ENCODE measurements at places on chromosomes 12 and 14.

DNA sequence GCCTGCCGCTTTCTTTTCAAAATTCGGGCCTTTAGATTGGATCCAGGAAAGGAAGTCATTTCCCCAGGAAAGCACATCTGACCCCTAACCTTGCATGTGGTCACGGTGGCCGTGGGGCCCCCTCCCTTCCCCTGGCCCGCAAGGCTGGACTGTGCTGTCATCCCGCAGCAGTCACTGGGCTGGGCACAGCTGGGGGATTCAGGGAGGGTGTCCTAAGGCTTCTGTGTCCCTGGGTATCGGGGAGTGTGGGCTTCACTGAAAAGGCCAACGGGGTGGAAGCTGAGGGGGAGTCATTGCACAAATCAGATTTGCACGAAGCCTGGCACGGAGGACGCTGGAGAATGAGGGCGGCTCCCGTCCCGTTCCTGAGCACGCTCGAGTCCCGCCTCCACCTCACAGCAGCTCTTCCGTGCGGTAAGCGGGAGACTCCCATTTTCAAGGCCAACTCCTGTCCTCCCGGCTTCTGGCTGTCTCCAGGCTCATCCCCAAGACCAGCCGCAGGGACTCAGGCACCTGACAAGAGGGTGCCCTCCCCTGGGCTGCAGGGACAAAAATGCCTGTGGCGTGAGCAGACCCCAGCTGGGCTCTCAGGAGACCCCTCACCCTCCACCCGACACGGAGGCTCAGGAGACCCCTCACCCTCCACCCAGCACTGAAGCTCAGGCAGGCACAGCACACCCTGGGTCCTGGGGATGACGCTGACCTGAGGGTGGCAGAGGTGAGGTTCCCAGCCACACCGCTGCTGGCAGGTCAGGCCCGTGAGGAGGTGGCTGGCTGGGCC lies 9.6 kb downstream of the XRCC3 start:
- no peak for DNase-seq

GRCh38 chr14:34046799-34047520 lies 96.1 kb upstream of the EGLN3 start:
- no peak for DNase-seq

GRCh38 chr14:77403768-77404167 lies 19.6 kb downstream of the NOXRED1 start:
- no peak for DNase-seq

DNA sequence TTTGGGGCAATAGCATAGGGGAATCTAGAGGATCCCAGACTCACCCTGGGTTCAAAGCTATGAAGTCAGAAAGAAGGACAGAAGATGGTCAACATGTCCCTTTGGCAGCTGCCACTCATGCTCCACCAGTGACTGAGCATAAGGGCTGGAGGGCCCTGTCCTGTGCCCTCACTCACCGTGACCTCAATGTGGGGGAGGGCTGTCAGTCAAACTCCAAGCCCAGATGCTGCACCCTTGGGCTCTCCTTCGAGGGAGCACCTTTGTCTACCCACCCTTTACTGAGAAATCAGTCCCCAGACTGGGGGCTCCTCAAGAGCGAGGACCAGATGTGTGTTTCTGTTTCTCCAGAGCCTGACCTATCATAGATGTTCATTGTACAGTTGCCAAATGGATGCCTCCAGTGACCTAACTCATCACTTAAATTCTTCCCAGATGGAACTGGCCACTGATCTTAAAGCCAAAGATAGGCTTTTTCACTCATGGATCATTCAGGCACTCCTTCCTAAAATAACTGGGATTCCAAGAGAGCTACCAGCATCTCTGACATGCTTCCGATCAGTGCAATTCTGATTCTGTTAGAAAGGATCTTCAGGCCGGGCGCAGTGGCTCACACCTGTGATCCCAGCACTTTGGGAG lies 27.2 kb upstream of the VSX2 start:
- no peak for DNase-seq

- no peak for DNase-seq
These were observed 1.6 kb downstream of the ATP6V1D start for GRCh38 chr14:67357969-67358354.

DNA sequence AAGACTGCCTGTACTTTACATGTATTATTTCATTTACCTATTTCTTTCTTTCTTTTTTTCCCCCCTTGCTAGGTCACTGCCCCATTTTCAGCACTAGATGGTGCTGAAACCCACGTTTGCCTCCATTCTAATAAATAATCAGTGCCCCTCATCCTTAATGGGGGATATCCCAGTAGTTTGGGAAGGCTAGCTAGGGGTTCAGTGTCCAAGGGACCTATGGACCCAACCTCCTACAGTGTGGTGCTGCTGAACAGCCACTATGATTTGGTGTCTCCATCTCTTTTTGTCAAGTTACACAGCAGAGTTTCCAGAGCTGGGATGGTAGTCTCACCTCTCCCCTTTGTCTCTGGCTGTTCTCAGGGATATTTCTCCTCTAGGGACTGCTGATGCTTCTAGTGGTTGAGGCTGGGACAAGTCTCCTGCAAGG lies 6.5 kb upstream of the HCFC2 start:
- no peak for DNase-seq

- no peak for DNase-seq
These were observed 219.5 kb downstream of the TBX5 start for GRCh38 chr12:114186241-114187002.

DNA sequence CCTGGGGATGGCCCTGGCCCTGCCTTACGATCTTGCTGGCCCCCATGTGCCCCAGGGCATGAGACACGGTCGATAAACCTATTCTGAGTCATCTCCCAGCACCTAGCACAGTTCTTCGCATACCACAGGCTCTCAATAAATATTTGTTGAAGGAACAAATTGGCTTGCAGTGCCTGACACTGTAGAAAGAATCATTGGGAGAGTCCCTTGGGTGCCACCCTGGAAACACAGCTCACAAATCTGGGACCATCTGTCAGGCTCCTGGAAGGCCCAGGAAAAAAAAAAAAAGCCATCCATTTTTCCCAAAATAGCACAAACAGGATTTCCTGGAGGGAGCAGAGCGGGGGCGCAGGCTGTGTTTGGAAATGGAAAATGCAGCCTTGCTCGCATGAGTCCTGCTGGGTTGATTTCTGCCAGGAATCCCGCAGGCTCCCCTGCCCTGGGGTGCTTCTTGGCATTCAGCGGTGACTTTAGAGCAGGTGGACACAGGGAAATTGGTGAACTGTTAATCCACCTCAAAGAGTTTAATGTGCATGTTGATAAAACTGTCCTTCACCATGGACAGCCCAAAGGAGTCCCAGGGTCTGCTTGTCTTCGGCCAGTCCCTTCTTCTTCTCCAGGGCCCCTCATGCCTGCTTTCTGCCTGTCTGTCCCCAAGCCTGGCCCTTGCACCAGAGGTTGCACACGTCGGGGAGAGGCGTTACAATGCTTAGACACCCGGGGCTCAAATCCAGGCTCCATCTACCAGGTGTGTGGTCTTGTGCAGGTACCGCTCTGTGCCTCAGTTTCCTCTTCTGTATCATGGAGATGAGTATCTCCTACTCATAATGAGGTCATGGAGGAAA lies 106.1 kb upstream of the RFLNA start:
- DNase-seq, result no peak
